C1 segment of cervical spinal cord (tissue), 14 donors: ENCODE measurements at places on chromosomes 6 and 20.

GRCh38 chr6:161011492-161012480, 20.2 kb downstream of the MAP3K4 start:
- no peak for DNase-seq

DNA sequence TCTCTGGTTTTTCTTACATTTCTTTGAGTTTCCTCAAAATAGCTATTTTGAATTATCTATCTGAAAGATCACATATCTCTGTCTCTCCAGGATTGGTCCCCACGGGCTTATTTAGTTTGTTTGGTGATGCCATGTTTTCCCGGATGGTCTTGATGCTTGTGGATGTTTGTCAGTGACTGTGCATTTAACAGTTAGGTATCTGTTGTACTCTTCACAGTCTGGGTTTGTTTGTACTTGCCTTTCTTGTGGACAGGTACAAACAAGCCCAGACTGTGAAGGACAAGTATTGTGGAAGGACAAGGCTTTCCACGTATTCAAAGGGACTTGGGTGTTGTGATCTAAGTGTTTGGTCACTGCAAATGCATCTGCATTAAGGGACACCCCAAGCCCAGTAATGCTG, 49.9 kb upstream of the TOP1 start:
- no peak for DNase-seq

DNA sequence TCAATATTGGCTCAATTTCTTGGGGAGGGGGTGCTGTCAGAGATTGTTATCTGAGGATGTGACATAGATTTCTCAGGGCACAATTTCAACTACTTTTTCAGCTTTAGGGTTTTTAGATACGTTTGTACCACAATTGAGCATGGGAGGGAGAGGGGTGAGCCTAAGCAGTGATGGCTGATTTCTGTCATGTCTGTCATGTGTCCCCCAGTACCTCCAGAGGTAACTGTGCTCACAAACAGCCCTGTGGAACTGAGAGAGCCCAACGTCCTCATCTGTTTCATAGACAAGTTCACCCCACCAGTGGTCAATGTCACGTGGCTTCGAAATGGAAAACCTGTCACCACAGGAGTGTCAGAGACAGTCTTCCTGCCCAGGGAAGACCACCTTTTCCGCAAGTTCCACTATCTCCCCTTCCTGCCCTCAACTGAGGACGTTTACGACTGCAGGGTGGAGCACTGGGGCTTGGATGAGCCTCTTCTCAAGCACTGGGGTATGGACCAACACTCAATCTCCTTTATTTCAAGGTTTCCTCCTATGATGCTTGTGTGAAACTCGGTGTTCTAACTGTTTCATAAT, 3.4 kb downstream of the HLA-DRA start:
- DNase-seq: no peak

DNA sequence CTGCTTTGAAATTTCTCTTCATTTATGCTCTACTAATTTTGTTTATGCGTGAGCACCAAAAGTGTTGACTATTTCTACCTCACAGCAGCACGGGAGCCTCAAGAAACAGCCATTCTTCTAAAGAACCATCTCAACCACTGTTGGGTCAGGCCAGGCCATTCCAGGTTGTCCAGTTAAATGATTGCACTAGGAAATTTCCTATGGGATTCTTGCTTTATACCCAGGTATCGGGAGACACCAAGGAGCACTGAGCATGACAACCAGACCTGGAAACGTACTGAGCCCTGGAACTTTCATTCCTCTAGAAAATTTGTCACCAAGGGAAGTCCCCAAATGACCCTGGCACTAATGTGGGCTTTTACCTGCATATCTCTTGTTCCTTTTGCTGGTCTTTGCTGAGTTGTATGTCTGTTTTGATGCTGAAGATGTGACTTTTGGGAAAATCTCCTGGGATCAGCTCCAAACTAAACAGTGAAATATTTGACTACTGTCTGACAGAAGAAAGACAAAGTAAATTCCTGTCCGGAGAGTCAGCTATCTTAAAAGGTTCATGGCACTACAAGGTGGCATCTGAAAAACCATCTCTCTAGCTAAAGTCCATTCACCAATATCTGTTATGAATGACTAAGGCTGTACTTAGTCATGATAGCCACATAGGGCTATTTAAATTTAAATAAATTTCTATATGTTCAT, 70.5 kb downstream of the SNAP25 start:
- DNase-seq: no peak

DNA sequence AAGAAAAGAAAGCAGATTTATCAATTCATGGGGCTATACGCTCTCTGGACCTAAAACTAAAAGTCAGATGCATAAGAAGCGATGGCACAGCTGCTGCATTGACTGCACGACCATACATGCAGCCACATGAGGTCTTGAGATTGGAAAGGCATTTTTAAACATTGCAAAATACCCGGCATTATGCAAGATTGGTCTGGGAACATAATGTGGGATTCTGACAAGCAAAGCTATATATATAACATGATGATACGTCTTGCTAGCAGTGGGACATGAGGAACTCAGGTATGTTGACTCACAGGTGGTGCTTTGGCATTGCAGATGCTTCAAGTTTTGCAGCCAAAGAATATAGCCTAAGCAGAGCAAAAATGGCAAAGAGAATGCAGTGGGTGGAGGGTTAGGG, 55.1 kb downstream of the SAMD3 start:
- no peak for DNase-seq
